ENCODE measurements at places on chromosomes 13 and 19.

GRCh38 chr19:13350759-13351158 lies 155.5 kb downstream of the CACNA1A start:
- DNase-seq: no peak

GRCh38 chr13:57946361-57946760 lies 314.8 kb downstream of the PCDH17 start:
- no peak for DNase-seq

DNA sequence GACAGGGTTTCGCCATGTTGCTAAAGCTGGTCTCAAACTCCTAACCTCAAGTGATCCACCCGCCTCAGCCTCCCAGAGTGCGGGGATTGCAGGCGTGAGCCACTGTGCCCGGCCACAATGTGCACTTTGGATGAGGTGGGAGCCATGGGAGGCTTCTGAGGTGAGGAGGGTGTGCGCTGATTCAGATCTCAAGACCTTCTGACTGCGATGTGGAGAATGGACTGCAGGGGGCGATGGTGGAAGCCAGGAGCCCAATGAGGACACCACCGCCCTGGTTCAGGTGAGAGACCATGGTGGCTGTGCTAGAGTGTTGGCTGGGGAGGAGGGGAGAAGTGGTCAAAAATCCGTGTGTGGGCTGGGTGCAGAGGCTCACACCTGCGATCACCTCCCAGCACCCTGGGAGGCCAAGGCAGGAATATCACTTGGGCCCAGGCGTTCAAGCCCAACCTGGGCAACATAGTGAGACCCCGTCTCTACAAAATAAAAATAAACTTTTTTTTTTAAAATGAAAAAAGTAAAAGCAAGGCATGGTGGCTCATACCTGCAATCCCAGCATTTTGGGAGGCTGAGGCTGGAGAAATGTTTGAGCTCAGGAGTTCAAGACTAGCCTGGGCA lies 5.6 kb downstream of the INAFM1 start:
- peak; percentile 55 for DNase-seq

- DNase-seq: no peak
Measured at GRCh38 chr19:28023064-28023463, 1189.9 kb downstream of the UQCRFS1 start.

DNA sequence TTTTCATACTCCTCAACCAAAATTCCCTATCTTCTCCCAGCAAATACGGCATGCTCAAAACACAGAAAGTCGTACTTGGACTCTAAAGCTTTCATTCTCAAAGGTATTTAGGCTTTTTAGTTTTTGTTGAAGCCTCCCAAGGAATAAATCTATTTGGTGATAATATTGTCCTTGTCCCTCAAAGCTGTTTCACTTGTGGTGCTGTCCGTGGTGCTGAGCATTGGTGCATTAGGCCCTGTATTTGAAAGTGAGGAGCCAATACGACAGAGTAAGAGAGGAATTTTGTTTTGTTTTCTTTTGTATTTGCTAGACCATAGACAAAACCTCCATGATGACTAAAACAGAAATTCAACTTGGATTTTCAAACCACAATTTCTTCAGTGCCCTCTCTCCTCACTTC lies 3.2 kb upstream of the LGALS13 start:
- DNase-seq: no peak

DNA sequence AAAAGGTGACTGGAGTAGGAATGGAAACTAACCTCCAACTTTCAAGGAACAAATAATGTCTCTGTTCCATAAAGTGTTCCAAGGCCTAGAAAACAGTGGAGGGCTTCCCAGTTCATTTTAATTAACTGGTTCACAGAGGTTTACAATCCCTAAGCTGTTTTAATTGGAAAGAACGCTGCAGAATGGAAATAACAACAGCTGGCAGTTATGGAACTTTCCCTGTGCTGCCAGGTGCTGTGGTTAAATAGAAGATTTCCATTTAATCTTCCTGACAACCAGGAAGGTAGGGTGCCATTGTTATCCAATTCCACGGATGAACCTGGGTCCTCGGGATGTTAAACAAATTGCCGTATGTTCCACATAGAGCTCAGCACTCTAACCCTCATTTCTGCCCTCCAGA lies 22.2 kb upstream of the PEG3 start:
- DNase-seq: no peak

DNA sequence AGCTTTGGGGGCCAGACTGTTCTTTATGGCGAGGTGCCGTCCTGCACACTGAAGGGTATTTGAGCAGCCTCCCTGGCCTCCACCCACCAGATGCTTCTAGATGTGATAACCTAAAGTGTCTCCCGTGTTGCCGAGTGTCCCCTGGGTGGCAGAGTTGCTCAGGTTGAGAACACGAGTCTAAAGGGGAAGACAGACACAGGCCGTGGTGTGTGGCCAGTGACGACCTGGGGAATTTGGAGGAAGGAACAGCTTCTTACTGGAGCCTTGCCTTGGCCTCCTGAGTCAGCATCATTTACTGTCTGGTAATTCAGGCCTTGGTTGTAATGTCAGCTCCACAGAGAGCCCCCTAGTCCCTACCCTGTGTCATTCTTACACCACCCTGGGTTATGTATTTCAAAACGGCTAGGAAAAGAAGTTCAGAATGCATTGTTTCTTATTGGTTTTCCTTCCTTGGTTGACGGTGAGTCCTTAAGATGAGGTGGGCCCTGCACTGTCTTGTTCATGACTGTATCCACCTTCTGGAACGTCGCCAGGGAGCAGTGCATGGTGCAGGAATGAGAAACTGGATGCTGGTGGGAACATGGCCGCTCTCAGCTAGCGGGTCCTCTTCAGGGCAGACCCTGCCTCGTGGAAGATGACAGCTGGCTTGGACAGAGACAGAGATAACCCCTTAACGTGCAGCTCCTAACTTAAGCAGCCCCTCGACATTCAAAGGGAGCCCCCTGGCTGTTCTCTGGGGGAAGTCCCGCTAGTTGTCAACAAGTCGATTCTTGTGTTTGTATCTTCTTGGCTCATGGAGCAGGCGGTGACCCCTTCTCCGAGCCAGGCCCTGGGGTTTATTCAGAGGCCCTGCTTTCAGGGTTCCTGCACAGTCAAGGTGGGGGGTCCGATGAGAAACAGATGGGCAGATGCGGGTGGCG lies 7.2 kb downstream of the SIN3B start:
- DNase-seq: peak; percentile 14

- peak; percentile 16 for DNase-seq
Measured at GRCh38 chr19:3710265-3710812, 2.2 kb downstream of the TJP3 start.

- DNase-seq: no peak
Measured at GRCh38 chr13:88248393-88248792, 577.2 kb downstream of the SLITRK5 start.

DNA sequence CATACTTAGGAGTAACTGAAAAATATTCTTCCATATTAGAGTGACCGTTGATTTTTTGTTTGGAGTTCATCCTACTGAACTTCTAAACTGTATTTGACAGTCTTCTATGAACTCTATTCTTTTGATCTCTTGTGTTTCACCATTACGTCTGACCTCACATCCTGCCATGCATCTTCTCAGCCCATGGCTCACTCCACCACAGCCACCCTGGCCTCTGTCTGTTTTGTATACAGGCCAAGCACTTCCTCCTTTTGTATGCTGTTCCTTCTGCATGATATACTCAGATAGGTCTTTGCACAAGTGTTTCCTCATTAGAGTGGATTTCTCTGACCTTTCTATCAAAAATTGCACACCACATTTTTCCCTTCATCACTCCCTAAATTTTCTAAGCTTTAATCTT lies 119.9 kb downstream of the MAB21L1 start:
- no peak for DNase-seq

DNA sequence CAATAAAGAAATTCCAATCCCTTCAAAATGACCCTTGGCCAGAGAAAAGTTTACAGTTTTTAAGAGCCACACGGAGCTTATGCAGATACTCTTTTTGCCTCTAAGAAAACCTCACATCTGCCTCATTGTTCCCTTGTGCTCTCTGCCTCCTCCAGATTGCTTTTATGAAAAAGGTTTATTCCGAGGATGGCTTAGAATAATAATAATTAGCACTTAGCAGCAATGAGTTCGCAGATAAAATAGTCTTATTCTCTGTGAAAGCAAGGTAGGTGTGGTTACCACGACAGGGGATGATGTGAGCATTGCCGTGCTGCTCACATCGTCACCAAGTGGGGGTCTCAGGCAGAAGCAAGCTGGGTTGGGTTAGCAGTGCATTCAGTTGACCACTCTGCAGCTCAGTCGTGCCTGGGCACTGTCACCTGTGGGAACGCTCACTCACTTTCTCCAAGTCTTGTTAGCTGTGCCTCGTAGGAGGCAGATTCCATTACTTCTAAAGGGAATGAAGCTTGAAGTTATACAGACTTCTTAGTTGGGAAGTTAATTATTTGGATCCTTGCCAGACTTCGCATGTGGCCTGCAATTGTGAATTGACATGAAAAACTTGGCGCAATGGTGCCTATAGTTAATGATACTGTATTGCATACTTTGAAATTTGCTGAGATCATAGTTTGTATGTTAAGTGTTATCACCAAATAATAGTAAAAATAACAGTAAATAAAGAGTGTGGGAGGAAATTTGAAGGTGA lies 157.2 kb downstream of the MYO16 start:
- DNase-seq: no peak

DNA sequence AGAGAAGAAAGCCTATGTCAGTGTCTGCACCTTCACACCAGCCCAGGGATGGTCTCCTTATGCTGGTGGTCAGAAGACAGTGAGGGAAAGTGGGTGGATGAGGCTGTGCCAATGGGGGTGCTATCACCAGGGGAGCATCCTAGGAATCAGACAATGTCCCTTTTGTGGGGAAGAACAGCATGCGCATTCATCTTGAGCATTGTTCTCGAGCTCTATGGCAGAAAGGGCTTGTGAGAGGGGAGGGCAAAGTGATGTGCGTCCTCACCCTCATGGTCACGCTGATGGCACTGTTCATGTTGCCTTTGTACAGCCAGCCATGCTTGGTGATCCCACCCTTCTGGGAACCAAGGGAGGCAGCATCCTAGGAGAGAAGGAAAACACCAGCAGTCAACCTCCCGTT lies 56.1 kb downstream of the DOCK9 start:
- DNase-seq: no peak

- DNase-seq: no peak
Measured at GRCh38 chr13:20526664-20527063, 1.0 kb upstream of the CRYL1 start.

DNA sequence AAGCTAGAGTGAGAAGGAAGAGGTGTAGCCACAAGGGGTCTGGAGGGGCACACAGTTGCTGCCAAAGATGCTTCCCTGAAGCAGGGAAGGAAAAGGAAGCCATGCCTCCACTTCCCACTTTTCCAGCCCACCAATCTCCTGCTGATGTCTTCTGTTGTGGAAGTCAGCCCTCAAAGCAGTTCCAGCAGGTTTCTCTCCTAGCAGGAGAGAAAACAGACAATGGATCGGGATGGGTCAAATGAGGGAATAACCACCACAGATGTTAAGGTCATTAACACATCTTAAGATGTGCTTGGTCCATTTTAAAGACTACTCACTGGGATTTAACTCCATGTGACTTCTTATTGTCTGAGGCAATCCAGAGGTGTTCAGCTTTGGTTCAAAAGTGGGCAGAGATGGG lies 284.1 kb upstream of the SOX21 start:
- no peak for DNase-seq

DNA sequence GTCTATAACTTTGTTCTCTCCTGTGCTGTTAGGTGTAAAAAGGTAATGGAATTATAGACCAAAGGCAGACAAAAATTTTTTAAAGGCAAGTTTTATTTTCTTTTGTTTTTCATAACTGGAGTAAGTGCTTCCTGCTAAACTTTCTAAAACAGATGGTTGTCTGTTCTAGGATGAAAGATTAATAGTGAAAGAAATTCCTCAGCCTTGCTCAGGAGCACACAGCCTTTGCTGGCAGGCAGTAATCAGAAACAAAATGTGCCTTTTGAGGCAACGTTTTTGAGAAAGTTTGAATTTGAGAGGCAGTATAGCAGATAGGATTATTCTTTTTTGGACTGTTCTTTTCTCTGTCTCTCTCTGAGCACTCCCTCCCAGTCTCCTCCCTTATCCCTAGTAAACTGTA lies 2749.5 kb downstream of the PCDH9 start:
- DNase-seq: no peak

GRCh38 chr13:51223560-51224270 lies 1.5 kb downstream of the FAM124A start:
- no peak for DNase-seq

- DNase-seq: no peak
Measured at GRCh38 chr13:84080748-84081530, 198.7 kb upstream of the SLITRK1 start.

- DNase-seq: no peak
Measured at GRCh38 chr13:107421028-107421427, 794.3 kb downstream of the LIG4 start.

DNA sequence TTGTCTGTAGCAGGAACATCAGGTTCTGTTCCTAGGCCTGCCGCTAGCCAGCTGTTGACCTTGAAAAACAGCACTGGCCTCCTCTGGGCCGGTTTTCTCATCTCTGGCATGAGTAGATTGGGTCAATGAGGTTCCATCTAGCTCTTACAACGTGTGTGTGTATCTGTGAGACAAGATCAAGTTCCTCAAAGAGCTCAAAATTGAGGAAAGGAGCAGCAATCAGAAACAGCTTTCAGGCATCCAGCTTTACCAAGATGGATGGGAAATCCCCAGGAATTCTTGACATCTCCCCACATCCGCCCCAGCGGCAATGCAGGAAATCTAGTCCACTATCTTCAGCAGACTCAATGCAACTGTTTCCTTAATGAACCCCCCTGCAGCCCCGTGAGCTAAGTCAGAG lies 4.9 kb downstream of the FLT1 start:
- no peak for DNase-seq

- DNase-seq: peak; percentile 63
Measured at GRCh38 chr19:18469069-18469846, 31.3 kb upstream of the ISYNA1 start.

GRCh38 chr19:41706741-41707501 lies 1.5 kb upstream of the CEACAM5 start:
- peak; percentile 64 for DNase-seq

GRCh38 chr13:87894059-87894458 lies 222.9 kb downstream of the SLITRK5 start:
- DNase-seq: no peak

DNA sequence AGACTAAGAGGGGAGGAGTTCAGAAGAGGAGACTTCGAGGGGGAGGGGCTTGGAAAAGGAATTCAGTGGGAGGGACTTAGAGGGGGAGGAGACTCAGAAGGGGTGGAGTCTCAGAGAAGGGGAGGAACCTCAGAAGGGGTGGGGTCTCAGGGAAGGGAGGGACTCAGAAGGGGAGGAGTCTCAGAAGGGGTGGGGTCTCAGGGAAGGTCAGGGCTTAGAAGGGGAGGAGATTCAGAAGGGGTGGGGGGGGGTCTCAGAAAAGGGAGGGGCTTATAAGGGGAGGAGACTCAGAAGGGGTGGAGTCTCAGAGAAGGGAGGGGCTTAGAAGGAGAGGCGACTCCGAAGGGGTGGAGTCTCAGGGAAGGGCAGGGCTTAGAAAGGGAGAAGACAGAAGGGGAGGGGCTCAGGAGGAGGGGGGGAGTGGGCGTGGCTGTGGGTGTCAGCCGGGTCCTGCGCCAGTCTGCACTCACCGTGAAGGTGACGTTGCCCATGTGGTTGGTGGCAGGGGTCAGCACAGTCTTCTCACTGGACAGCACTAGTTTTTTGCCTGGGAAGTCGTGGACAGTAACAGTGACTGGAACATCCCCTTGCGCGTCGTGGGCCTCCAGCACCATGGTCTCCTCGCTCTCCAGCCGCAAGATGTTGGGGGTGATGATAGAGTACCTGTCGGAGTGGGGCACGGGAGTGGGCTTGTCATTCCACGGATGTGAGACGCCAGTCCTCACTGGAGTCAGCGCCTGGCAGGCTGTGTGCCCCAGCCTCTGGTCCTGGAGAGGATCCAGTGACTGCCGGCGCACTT lies 1.5 kb downstream of the C3 start:
- DNase-seq: peak; percentile 28

- no peak for DNase-seq
Measured at GRCh38 chr13:101036546-101036945, 362.0 kb upstream of the TMTC4 start.

- DNase-seq: no peak
Measured at GRCh38 chr13:63044589-63045313, 1629.1 kb upstream of the PCDH20 start.
